Activated CD4-positive, alpha-beta T cell treated with anti-CD3 and anti-CD28 coated beads, Interleukin-2, amount 10 ng/mL, durations not matched to agents 24 days and 14 days (primary cell): ENCODE measurements at places on chromosomes 2 and 18.
A peak's percentile ranks its signal among the peaks of the same experiment; 100 is the strongest.

DNA sequence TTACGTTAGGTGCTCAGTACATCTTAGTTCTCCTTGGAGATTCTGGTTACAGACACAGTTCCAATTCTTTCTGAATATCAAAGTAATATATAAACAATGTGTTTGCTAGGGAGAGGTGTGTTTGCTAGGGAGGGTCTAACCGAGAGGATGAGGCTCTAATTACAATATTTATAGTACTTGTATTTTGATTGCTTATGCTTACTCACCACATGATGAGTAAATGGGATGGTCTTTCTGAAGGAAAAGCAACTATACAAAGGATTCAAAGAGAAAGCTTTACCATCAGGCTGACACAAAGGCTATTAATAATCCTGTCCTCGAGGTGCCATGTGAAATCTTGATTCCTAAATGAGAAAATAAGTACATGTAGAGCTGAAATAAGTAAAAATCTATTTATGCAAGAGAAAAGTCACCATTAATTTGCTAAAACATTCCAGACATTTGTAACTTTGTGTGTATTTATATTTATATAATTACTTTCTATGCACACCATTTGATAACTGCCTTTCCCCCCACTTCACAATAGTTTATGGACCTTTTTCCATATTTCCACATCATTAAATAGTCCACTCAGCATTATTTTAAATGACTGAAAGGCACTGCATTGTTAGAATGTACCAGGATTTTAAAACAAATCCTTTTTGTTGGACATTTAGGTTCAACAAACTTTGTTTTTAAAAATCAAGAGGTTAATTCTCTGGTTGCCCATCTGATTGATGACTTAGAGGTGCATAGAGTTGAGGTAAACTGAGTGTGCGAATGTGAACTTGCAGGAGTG, 94.5 kb upstream of the FN1 start:
- DNase-seq: no peak

GRCh38 chr18:60980422-60981005, 352.7 kb upstream of the CDH20 start:
- DNase-seq: no peak

DNA sequence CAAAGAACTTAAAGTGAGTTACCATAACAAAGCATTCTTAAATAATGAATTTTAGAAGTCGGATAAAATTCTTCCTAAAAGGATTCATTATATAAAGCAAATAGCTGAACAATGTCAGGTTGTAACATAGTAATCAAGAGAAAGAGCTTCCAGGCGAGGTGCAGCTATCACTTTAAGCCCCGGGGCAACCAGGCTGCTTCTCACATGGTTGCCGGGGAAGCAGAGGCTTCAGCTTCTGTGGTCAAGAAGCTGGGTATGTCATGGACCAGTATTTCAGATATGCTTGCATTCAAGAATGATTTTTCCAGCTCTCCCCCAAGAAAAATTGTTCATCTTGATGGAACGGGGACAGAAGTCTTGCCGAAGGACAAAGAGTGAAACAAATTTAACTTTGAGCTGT, 23.6 kb upstream of the KYNU start:
- no peak for DNase-seq

- DNase-seq: no peak
Measured at GRCh38 chr2:106843001-106843909, 42.7 kb downstream of the ST6GAL2 start.

GRCh38 chr18:3611313-3612090, 161.5 kb downstream of the TGIF1 start:
- no peak for DNase-seq

DNA sequence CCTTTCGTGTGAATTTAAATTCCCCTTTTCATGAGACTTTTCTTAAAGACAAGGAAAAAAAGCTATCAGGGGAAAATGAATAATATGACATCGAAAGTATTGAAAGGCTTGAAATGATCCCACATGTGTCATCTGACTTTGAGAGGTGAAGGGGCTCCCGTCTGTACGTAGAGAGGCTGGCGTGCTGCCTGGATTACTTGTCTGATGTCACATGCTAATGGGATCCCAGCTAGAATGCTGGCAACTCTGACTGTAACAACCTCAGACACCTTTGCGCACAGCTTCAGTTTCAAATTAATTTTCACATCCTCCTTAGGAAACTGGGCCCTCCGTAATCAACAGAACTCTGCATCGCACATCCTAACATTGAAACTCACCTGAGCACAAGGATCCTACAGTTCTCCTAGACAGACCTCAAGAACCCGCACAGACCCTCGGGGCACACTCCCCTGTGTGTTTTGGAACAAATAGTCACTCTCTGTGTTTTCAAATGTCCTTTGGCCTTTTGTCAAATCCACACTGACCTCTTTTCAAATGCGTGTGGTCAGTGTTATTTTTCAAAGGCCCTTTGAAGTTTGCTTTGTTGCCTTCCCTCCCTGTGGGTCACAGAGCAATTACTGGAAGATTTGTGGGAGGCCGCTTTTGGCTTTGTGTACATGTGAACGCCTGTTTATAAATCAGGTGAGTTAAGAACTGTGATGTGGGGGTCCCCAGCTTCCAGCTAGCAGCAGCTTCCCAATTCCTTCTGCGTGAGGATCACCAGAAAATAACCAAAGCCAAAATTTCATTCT, 65.9 kb downstream of the IL1R2 start:
- no peak for DNase-seq

GRCh38 chr18:5389356-5389755, 93.8 kb upstream of the ZBTB14 start:
- DNase-seq: no peak

- peak; percentile 50 for DNase-seq
Measured at GRCh38 chr2:136389809-136390208, 271.9 kb upstream of the CXCR4 start.

DNA sequence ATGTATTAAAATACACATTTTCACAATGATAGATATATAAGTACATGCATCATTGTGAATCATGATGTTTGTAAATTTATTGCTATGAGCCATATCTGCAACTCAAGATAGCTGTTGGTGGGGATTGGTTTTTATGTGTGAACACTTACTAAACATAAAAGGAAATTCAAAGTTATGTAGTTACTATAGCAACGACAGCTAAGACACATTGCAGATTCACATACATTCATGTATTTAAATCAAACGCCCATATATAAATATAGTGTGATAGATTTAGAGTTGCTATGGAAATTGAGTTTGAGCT, 65.6 kb downstream of the MAPRE2 start:
- DNase-seq: no peak

DNA sequence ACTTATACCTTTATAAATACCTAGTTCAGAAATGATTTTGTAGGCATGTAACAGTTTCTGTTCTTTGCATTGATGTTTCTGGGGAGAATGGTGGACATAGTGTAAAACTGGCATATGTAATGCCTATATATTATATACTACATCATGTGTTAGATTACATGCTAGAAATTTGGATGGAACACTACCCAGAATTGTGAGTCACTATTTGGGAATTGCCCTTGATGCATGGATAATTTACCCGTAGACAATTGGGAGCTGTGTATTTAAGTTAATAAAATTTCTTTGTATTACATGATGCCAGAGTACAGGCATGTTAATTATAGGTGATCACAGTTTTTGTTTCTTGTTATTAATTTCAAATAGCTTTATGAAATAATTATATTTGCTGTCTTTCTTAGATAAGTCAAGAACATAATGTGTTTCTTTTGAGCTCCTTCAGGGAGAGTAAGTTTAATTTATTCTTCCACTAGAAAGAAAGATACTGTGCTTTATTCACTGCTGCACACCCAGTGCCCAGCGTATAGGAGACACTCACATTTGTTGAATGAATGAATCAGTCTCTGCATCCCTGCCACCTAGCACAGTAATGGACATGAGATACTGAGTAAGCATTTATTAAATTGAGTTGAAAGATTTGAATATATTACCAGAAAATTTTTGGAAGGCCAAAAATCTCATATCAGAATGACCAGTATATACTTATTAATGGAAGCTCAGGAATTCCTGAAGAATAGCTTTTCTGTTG, 16.9 kb downstream of the ACSL3 start:
- DNase-seq: no peak

- no peak for DNase-seq
Measured at GRCh38 chr2:127320067-127320466, 26.1 kb upstream of the ERCC3 start.

GRCh38 chr18:47928466-47928865, 2.0 kb downstream of the SMAD2 start:
- no peak for DNase-seq

GRCh38 chr2:133171393-133172004, 396.8 kb downstream of the NCKAP5 start:
- peak; percentile 61 for DNase-seq

GRCh38 chr2:1972948-1973347, 228.6 kb upstream of the PXDN start:
- DNase-seq: no peak

- no peak for DNase-seq
Measured at GRCh38 chr2:118240276-118240675, 152.0 kb downstream of the INSIG2 start.

- no peak for DNase-seq
Measured at GRCh38 chr2:67712484-67712883, 315.4 kb downstream of the ETAA1 start.

GRCh38 chr2:127455566-127456493, 37.6 kb downstream of the PROC start:
- no peak for DNase-seq

- DNase-seq: no peak
Measured at GRCh38 chr2:156145469-156145868, 187.1 kb downstream of the NR4A2 start.

DNA sequence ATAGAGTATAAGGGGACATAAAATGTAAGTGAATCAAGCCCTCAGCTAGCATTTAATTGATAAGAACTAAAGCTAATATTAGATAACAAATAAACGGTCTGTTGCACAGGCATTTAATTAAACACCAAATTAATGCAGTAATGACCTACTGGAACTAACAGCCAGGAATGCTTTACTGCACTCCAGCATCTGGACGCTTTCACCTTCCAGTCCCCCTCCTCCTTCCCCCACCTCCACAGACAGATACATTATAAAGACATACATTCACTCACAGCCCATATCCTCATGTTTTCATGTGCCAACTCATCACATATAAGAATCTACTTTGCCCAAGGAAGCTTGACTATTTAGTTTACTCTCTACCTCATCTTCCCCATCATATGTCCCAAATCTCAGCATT, 337.4 kb upstream of the PIK3C3 start:
- no peak for DNase-seq

GRCh38 chr2:196307775-196308305, 136.5 kb upstream of the STK17B start:
- no peak for DNase-seq

GRCh38 chr2:158464426-158465281, 7.9 kb downstream of the PKP4 start:
- no peak for DNase-seq

- no peak for DNase-seq
Measured at GRCh38 chr2:46855805-46856204, 59.8 kb downstream of the MCFD2 start.
